MV-4-11 (cell line): ENCODE measurements at places on chromosomes 1 and 21.

DNA sequence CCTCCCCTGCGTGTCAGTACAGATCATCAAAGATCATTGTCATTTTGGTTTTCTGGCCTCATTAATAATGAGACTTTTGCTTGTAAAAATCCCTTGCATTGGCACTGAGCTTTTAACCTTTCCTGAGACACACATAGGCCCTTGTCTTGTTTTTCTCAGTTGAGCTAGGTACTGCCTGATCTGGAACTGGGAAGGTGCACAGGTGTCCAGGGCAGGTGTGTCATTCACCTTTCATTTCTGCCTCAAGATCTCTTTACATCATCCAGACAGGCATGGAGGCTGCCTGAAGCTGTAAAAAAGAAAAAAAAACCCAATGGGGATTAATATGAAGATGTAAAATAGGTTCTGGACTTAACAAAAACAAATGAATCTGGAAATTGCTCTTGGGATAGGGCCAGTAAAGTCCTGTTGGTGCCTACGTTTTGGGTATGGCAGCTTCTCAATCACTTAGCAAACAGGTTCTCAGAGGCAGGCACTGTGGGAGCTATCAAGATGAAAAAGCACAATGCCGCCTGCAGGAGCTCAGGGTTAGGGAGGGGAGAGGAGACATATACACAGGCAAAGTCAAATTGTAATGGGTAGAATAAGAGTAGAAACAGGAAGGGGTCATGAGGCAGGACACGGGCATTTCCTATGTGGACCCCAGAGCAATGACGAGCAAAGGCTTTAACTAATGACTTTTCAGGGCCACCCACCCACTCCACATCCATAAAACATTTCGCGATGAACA is 1.0 kb upstream of the KCNC4 start:
- DNase-seq = no peak

DNA sequence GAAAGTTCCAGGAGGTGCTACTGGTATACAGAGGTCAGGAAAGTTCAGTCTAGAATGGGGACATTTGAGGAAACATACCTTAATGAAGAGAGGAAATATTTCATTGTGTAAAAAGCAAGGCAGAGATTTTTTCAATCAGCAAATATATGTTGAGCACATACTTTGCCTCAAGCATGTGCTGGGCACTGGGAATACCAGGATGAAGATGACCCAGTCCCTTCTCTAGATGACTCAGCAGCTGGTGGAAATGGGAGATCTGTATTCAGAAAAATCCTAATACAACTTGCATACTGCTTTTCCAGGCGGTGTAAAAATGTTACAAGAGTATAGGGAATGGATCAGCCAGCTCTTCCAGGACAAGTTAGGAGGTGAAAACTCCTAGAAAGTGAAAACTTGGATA is 229.3 kb downstream of the FGGY start:
- no peak for DNase-seq

DNA sequence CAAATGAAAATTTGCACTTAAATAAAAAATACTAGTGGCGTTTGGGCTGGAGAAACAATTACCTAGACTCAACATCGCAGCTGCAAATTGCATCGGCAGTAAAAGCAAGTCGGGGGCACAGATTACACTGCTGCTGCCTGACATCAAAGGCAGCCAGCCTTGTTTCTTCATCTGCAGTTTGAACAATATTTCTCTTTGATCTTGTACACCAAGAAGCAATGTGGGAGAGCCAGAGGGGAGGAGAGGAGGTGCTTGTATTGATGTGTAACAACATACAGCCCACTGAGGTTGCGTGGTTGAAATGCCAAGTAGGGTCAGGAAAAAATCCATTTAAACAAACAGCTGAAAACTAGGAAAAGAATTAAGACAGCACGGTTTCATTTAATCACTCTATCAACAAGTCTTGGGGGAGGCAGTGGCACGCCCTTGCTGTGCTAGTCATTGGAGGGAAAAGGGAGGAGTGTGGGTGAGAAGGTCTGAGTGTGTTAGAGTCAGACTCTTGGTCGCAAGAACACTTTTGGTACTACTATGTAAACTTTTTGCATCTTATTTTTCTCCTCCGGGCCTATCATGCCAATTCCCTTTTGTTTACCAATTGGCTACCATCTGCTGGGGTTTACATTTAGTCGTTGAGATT is 456.5 kb downstream of the OMA1 start:
- DNase-seq = no peak

GRCh38 chr1:14969006-14969405 is 184.5 kb upstream of the TMEM51 start:
- peak; percentile 91 for DNase-seq
